AG20443 (cell line): ENCODE measurements at places on chromosomes 1 and 21.
A peak's percentile ranks its signal among the peaks of the same experiment; 100 is the strongest.

DNA sequence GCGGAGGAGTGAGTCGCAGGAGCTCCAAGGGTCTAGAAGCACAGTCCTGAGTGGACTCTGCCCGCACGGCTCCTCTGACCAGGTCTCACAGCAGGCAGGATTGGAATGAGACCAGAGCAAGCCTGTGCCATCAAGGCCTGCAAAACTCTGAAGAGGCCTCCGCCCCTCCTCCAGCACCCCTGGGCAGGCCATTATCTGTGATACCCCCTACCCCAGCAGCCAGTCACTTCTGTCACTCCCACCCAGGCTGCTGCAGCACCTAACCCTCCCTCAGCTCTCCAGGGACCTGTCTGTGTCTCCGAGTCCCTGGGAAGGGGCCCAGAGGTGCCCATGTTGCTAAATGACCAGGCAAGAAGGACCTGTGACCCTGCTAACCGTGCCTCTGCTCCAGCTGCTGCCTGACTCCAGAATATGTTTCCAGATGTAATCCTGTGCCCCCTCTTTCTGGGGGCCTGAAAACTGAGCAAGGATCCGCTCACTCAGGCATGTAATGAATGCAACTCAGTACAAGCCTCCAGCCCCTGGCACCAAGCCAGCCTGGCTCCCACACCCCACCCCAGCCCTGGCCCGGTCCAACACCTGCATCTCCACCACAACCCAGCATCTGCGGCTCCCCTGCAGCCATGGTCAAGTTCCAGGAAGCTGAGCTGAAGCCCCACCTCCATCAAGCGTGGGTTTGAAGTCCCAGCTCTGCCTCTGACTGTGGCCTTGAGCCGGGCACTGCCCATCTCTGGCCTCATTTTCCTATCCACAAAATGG is 22.1 kb upstream of the COL16A1 start:
- no peak for DNase-seq

DNA sequence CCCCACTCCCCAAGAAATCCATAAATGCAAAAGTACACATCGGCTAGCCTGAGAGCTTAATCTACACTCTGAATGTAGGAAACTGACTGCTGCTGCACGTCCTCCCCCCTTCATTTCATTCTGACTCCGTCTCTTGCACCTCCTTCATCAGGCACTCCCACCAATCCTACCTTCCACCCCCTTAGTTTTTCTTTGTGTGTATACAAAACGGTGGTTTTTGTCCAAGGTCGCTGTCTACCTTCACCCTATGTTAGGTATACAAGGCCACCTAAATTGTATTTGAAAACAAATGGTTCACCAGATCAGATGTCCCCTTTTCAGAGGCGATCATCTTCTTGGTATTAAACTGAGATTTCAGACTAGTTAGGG is 1.9 kb downstream of the WDR26 start:
- DNase-seq: no peak

DNA sequence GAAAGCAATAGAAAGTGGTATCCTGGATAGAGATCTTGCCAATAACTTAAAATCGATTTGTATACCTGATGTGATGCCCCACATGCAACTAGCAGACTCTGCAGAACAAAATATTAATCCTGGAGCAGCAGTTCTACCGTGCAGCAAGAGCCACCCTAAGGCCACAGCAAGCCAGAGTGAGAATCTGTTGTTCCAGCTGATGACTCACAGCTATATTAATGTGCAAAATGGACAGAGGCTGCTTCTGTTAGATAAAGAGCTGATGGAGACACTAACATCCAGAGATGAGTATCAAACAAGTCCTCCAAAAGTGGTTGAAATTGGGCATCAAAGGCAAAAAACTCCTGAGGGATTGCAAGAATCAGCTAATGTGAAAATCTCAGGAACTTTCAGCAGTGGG is 127.8 kb downstream of the MACF1 start:
- DNase-seq: no peak

- peak; percentile 43 for DNase-seq
Observed at GRCh38 chr21:32096411-32096810, 182.4 kb downstream of the MIS18A start.

GRCh38 chr1:17561561-17561985 is 22.1 kb downstream of the ARHGEF10L start:
- DNase-seq: peak; percentile 72

DNA sequence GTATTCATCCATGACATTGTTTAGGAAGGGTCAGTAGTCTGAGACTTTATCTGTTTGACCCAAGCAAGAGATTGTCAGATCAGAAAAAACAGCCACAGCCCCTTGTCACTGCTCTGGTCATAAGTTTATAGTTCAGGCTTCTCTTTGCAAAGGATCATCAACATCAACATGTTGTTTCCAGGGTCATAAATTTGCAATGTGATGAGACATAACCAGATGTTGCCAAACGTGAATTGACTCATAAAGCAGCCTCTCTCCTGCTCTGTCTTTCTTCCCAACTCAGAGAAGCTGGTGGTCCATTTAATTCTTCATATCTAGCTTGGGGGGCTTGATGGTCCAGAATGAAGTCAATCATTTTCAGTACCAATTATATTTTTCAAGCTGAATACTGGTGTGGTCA is 507.2 kb upstream of the PBX1 start:
- DNase-seq: peak; percentile 31

DNA sequence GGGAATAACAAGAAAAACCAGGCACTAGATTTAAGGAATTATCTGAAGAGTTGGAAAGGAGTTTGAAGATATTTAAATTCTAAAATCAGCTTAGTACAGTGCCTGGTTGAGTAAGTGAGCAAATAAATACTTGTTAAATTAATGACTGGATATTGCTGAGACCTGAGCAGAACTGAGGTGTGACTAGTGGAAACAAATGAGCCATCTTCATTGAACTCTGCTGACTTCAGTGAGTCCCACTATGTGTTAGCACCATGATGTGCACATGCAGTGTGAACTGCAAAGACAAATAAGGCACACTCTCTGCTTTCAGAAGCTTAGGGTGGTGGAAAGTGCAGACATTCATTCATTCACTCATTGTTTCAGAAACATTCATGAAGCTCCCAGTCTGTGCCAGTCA is 48.7 kb downstream of the ELAPOR1 start:
- no peak for DNase-seq

DNA sequence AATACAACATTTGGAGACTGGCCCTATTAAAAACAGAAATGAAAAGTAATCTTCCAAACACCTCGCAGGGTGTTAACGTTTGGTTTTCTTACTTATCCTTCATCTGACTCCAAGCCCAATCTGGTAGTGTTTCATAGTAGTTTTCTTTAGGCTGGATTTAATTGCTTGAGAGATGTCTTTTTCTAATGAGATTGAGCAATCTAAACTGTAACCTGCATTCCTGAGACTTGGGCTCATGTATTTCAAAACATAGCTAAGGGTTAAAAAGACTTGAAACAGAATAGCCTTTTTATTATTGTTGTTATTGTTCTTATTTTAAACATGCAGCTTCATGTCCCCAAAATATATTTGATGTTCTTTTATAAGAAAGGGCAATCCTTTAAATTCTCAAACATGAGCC is 278.9 kb downstream of the TGFB2 start:
- no peak for DNase-seq

DNA sequence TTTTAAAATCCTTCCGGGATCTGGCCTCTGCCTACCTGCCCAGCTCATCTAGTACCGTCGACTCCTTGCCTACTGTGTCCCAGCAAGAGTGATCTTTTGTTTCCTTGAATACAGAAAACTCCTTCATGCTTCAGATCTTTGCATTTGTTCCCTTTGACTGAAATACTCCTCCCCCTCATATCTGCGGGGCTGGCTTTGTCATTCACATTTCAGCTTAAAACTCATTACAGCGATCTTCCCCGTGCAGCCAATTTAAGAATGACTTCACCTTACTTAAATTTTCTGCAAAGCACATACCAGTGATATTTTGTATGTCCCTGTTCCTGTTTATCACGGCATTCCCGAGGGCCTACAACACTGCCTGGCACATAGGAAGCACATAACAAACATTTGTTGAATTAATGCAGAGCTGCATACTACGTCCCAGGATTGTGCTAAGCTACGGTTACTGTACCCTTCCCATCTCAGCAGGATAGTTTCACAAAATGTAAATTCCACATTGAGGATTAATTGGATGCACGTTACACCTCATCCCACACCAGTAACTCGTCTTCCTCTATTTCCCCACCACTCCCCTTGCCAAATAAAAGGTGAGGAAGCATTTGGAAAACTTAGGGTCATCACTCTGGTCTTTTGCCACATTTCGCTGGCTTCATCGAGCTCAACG is 837 bp upstream of the DESI2 start:
- no peak for DNase-seq

DNA sequence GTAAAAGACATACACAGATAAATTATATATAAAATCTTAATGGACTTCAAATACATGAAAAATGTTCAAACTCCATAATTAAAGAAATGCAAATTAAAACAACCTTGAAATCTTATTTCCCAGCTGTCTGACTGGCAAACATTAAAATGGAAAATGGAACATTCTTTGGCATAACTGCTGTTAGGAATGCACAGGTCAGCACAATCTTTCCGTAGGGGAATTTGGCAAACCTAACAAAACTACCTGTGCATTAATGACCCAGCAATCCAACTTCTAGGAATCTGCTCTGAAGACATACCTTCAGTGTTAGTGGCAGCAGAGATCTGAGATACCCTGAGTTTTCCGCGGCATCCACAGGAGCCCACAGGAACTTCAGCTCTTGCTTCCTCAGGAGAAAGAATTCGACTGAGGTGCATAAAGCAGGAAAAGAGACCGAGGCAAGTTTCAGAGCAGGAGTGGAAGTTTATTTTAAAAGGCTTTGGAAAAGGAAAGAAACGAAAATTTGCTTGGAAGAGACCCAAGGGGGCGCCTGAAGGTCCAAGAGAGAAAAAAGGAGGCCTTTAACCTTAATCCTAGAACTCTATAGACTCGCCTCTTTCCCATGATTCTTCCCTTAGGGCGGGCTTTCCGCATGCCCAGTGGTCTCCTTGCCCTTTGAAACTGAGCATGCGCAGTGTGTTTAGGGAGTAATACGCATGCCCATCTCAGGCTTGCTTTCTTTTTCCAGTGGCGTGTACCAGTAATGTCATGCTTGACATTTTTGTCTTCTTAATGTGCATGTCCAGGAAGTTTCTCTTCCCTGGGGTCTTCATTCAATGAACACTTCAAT is 24.8 kb downstream of the LYPD8 start:
- peak; percentile 39 for DNase-seq

- DNase-seq: no peak
Observed at GRCh38 chr1:79283451-79283850, 276.9 kb upstream of the ADGRL4 start.

- peak; percentile 97 for DNase-seq
Observed at GRCh38 chr1:85201340-85202091, 700 bp upstream of the SYDE2 start.

GRCh38 chr1:168333562-168334276 is 53.0 kb downstream of the TBX19 start:
- DNase-seq: no peak

DNA sequence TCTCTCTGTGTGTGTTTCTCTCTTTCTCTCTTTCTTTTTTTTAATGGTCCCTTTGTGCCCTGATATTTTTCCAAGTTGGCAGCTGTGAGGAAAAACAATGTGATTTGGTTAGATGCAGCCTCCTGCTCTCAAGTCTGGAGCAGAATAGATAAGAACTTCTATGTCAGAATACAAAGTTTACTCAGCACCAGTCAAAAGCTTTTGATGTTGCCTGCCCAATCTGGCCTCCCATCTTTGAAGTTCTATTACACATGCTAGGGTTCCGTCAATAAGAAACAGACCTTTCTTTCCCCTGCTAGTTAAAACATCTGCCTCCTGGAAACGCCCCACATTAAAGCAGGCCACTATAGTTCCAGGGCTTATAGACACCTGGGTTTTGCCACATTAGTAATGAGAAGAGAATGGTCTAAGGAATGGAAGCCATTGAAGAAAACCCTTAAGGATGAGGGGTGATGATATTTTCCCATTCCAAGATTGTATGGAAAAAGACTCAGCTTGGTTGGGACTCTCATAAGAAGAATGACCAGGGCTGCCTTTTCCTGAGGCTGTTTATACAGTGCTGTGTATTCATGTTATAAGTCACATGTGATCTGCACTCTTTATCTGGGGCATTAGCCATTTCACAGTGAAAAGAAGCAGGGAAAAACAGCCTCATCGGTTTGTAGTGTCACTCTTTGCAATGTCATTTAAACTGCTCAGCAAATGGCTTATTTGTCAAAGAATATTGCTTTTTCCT is 414.7 kb upstream of the PROX1 start:
- DNase-seq: no peak

DNA sequence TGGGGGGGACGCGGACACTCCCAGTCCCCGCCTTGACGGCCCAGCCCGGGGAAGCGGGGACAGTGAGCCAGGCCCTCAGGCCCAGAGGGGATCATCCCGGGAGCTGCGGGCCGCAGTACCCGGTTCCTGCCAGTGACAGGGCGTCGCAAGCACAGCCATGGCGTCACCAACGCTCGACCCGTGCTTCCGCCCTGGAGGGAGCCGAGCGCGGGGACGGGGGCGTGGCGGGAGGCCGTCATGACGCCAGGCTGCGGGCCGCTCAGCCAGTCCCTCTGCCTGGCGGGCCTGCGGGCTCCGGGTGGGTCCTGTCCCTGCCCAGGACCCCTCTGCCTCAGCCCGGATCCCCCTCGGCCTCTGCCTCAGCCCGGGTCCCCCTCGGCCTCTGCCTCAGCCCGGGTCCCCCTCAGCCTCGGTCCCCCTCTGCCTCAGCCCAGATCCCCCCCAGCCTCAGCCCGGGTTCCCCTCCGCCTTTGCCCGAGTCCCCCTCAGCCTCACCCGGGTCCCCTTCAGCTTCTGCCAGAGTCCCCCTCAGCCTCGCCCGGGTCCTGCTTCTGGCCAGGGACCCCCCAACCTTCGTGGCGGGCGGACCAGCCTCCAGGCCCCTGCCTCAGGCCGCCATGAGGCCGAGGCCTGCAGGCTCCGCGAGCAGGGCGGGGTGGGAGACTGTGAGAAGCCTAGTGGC is 2.3 kb upstream of the SLC2A5 start:
- peak; percentile 83 for DNase-seq
